A673 (cell line): ENCODE measurements at places on chromosomes 12 and 14.

DNA sequence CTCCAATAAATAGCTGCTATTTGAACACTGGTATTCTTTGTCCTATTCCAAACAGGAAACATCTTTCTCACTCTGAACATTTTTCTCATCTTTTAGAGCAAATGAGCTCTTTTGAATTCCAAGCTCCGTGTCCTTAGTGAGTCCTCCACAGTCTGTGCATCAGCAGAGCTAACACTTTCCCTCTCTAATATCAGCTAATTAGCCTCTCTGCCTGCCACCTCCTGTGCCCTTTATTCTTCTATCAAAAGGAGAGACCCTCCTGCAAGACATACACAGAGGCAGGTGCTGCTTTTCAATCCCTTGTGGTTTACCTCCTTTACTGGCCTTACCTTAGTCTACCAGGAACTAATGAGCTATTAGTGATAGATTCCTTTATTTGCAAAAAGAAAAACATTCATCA, 178.5 kb downstream of the SLC35F4 start:
- DNase-seq, result no peak

DNA sequence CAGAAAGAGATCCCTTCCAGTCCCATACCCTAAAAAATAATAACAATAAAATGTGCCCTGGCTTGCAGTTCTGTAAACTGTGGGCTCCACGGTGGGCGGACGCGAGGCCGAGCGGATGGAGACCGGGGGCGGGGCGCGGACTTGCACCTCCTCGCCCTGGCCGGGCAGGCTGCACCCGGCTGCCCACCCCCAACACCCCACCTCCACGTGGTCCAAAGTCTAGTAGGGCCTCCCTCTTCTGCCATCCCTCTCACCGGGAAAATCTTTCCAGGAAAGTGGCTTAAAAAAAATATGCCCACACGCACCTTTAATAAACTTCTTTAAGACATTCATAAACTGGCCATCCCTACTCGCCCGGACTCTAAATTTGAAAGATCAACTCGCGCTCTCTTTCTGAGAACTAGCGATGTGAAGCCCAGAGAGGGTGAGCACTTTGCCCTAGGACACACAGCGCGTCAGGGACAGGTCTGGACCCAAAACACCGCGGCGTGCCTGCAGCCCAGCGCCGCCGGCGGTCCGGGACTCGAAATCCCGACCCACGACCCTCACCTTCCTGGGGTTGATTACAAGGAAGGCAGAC, 1.9 kb upstream of the BCL11B start:
- peak; percentile 56 for DNase-seq

GRCh38 chr12:15963271-15963670, 52.1 kb downstream of the DERA start:
- DNase-seq, result no peak

- DNase-seq, result peak; percentile 70
Observed at GRCh38 chr12:47838286-47838931, 18.7 kb upstream of the HDAC7 start.

GRCh38 chr14:102608064-102608446, 15.6 kb downstream of the RCOR1 start:
- DNase-seq, result no peak

DNA sequence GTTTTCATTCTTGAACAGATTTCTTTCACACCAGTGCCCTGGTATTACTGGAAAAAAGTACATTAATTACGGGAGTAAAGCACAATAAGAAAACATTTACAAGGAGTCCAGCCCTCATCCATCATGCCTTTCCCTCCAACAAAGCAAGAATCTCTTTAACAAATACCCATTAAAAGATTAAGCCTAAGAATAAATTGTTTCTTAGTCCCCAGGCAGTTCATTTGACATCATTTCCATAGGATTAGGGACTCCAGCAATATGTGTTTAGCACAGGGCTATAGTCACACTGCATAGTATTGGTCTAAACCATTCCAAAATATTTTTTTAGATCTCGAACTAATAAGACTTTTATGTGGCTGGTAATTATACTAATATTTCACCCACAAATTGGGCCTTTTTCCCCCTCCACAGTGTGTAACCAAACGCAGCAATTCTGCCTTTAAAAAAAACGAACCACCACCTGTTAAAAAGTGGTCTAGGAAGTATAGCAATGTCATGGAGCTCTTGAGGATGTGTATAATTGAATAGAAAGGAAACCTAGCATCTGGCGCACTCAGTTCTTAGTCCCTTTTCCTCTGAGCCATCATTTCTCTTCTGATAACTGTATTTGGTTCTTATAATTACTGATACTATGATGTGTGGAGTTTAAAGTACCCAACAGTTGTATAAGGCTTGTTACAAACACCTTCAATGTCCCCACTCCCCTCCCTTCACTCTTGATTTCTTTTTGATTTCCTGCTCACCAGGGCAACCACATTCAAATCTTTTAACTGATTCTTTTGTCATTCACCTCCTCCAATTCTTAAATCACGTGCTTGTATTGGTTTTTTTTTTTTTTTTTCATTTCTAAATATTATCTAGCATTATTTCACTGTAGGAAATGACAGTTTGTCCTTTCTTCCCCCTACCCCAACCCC, 138.7 kb downstream of the ETV6 start:
- DNase-seq, result peak; percentile 89

GRCh38 chr12:5043589-5044419, at the start of gene KCNA5:
Gene KCNA5 (plus strand): TSS chr12:5043879. CDS start chr12:5044148, 269 bp downstream.
- DNase-seq, result no peak

DNA sequence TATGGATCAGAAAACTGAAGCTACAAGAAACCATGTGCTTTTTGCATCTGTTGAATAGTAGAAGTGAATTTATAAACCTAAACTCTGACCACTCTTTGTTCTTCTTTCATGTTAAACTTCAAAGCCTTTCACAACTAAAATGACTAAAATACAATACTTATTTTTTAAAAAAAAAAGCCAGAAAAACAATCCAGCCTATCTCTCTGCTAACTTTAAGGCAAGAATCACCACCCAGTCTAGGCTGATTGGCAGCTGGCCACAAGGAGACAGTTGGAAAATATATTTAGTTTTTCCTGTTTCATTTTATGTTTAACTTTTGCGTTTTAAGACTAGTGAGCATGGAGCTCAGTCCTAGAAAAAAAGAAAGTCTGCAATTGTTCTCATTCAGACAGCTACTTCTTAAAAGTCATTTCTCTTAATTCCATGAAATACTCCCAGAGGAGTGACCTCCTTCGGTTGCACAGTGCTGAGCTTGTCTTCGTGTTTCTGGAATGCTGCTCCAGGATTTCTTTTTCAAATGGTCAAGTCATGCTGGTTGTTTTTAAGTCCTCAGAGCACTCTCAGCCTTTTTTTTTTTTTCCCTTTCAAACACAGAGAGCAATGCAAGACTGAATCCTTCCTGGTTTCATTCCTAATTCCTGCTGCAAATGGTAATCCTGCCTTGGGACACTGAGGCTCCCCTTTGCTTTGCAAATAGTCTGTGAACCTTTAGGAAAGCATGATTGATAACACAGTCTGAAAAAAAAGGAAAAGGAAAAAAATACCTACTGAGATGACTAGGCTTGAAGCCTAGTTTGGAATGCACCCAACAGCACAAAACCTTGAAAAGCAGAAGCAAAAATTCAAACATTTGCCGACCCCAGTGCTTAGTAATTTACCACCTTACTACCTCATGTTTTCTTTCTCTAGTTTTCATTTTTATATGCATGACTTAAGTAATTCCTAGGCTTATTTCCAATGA, 233.3 kb upstream of the DAAM1 start:
- no peak for DNase-seq

DNA sequence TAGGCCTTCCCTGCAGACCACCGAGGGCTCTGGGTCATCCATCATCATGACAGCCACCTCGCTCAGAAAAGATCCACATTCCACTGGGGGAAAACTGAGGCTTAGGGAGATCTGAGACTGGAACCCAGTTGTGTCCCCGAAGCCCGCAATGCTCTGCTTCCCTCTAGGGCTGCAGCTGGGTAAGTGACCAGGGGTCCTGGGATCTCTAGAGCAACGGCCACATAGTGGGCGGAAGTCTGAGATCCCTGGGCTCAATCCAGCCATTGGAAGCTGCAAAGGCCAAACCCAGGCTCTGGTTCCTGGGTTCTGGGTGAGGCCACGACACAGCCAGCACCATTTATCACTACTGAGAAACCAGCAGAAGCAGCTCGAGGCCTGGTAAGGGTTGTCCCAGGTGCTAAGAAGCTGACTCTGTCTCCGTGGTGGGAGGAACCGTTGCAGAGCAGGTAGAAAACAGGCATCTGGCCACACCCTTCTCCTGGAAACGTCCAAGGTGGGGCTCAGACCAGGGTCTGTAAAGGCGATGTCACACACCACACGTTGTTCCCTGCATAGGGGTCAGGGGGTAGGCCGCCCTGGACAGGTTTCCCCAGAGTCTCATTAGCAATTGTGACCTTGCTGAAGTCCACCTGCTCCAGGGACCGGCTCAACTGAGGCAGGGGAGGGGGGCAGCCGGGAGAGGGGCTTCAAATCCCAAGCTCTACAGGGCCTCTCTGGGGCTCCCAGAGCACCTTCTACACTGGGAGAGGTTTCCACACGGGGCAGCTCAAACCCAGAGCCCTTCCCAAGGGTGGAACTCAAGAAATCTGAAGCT, 38.6 kb downstream of the BCL11B start:
- no peak for DNase-seq

DNA sequence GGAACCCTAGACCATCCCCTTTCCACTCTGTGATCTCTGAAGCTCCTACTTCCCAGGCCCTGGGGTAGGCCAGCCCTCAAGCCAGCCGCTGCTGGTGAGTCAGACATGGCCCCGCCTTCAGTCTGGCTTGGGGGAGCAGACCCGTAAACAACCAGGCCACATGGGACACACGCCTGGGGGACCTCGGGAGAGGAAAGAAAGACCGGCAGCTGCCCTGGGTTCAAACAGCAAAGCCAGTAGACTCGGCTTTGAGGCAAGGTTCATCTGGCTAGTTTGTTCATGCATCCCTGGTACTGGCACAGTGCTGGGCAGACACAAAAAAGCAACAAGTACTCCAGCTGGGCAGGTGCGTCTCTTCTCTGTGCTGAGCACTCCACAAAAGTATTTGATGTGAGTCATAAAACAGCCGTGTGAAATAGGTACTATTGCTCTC, 101.9 kb downstream of the SETD3 start:
- DNase-seq, result no peak

DNA sequence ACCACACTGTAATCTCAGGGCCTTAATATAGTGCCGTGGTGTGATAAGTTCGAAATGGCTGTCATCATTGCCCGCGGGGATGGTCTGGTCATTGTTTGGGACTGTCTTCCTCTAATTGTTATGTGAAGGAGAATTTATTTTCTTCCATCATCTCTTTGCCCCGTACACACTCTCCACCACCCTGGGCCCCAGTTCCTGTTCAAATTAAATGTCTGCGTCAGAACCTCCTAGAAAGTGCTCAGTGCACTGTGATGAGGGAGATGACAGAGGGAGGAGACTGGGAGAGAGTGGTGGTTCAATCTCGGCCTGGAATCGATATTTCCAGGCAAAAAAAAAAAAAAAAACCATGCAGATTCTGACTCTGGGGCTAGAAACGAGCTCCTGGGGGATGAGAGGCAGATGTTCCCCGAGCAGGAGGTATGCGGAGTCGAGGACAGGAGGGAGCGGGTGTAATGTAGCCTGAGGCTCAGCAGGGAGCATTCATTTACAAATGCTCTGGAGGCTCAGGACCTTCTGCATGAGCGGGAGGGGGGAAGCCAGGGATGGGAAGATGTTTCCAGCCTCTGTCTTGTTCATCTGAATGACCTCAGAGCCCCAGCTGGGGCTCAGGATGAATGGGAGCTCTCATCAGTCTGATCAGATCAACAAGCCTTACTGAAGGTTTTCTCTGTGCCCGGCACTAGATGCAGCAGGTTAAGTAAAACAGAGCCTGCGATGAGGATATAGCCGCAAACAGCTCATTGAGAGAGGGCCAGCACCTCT, 219.5 kb downstream of the TBX5 start:
- DNase-seq, result no peak

DNA sequence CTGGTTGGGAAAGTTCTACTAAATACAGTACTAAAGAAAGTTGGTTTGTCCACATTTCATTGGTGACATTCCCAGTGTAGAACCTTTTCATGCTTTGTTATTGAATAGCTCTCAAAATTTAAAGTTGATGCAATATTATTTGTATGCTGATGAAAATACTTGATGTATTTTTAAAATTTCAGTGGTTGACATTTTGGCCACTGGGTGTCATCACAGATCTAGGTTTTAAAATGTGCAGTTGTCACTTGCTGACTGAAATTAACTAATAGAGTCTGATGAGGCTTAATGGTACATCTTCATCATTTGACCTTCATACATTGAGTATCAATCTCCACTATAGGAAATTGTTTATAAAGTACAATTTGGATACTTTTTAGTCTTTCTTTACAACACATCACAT, 37.1 kb downstream of the CMAS start:
- peak; percentile 32 for DNase-seq

DNA sequence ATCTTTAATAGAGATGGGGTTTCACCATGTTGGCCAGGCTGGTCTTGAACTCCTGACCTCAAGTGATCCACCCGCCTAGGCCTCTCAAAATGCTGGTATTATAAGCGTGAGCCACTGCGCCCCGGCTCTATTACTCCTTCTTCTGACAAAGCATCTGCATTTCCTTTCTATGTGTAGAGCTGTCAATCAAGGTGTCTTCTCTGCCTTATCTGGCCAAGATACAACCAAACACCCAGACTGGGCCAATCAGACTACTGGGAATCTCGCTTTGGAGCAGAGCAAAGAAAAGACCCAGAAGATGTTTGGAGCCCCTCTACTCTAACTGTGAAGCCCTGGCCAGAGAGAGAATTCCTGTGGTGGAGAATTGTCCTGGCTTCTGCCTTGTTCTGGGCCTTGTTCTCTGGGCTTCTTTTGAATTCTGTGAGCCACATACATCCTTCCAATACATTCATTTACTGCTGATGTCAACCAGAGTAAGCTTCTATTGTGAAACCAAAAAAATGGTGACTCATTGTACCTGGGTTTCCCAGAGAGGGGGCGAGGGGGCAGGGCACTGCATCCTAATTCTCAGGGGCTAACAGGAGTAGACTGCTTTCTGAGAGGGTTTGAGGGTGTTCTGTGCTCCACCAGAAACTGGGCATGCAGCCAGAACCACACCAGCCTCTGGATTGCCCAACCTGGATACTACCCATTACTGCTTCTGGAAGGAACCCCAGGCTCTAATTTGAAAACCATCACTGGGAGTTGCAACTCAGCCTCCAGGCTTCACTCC, 18.8 kb upstream of the FLVCR2 start:
- DNase-seq, result peak; percentile 14

DNA sequence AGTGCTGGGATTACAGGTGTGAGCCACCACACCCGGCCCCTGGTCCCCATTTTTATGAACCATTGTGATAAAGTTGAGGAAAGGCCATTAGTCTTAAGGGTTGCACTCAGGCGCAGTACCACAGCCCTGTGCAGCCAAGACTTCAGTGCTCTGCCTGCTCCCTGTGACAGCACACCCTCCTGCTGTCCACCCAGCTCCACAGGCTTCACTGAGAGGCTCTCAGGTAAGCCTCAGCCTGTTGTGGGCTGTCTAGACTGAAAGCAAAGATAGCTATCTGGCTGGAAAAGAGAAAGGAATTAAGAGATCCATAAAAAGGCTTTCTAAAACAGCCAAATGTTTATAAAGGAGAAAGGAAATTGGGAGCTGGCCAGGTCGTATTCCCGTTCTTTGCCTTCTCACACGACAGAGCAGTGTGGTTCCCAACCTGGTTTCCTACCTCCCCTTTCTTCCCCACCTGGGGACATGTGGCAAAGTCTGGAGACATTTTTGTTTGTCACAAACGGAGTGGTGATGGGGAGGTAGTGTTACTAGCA, 19.1 kb upstream of the DNM1L start:
- DNase-seq, result no peak

GRCh38 chr12:57622293-57623245, 10.4 kb downstream of the B4GALNT1 start:
- no peak for DNase-seq
